Bronchial epithelial cell (primary cell): ENCODE measurements at places on chromosomes 4 and X. TPM values are rescaled to one million over a fixed set of nuclear protein-coding genes. Genes with fewer than 3 reads are reported as not detected.
A peak's percentile ranks its signal among the peaks of the same experiment; 100 is the strongest.

DNA sequence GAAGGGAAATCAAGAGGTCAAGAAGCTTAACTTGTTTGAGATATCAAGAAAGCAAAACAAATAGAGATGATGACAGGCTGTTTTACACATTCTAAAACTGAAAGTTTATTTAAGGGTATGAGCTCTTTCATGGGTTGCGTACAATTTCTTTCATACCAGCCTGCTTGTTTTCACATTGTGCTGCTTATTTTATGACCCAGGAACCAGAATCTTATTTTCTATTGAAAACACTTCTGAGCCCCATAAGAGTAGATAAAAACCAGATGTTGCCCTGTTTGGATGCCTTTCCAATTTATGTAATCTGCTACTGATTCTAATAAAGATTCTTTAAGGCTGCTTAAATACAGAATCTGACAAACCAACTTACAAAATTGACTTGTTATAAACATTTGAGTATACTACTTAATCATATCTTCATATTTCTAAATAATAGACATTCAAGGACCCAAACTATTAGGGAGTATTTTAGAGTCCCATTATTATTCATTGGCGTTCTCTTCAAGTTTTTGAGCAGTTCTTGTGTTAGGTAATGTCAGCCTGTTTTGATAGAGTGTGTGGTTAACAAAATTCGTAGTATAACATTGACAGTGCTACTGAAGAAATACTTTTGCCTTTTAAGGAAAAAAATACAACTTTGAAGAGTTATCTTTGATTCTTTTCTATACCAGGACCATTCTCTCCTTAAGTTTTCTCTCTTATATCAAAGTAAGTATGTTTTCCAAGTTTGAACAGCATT lies 74.4 kb downstream of the PDLIM5 start:
- DNase-seq = no peak

GRCh38 chr4:22941688-22942375 lies 249.1 kb downstream of the GBA3 start:
- peak; percentile 7 for DNase-seq

GRCh38 chrX:113873056-113873455 lies 710.8 kb upstream of the HTR2C start:
- no peak for DNase-seq

DNA sequence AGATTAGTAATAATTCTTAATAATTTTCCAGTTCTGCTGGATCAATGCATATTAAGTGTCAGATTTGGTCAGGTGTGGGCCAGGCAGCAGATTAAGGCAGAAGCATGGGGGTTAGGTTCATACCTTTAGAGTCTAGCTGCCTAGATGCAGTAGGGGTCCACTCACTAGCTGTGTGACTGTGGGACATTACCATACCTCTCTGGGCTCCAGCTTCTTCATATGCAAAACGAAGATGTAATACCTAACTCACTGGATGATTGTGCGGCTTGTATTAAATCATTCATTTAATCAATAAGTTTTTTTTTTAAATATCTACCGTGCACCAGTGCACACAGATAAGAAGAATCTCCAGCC lies 1.4 kb downstream of the ANXA3 start:
- DNase-seq = no peak

GRCh38 chrX:4638036-4638435 lies 924.6 kb upstream of the PRKX start:
- DNase-seq = no peak

DNA sequence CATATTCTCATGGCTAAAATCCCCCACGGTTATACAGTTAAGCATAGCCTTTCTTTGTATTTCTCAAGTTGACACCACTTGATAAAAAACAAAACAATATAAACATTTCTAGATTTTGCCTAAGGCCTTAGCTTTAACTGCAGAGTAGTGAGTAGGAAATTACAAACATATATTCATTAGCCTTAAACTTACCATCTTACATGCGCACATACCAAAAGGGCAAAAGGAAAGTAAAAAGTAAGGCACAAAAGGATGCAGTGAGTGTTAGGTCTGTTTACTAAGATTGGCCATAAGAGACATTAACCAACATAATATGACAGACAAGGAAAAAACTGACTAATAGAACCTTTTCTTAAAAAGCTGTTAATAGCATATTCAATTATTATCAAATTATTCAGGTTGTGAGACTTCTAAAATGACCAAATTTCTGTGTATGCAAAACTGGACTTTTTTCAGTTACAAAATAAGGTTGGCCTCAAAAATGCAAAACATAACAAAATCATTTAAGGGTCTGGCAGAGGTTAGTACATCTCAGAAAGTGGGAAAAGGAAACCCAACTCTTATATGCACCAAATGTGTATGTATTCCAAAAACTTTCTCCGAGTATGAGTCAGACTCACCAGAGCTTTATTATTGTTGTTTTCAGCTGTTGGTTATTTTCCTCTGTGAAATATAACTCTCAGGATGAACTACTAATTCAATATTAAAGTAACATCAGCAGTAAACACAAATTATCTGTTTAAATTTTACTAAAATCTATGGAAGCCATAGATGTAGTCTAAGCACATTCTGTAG lies 39.9 kb downstream of the SEPSECS start:
- no peak for DNase-seq

DNA sequence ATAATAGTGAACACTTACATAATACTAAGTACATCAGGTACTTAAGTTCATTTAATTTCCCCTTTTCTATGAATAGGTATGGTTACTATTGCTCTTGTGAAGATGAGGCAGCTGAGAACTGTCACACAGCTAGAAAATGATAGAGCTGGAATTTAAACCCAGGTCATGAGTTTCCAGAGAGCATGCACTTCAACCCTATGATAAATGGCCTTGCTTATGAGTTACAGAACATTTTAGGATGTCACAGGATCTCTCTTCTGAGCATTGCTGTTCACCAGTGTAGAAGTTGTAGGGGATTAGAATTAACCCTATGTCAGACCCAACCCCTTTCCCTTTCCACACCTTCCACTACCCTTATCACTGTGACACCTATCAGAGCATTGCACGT lies 46.5 kb upstream of the TMEM33 start:
- no peak for DNase-seq

- no peak for DNase-seq
These were observed 273.4 kb downstream of the HS3ST1 start for GRCh38 chr4:11155208-11155867.

DNA sequence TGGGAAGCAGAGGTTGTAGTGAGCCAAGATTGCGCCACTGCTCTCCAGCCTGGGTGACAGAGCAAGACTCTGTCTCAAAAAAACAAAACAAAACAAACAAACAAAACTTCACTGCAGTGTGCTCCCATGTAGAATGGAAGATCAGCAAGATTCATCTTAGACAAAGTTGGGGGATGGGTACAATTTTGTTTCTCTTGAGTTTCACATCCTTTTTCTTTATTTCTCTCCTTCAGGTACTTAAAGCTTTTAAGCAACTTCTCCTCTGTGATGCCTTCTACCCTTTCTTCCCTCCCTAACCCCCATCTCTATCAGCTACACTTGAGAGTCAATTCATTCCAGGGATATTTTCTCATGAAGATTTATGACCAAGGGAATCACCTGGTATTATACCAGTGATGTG lies 15.5 kb upstream of the RBBP7 start:
- no peak for DNase-seq

DNA sequence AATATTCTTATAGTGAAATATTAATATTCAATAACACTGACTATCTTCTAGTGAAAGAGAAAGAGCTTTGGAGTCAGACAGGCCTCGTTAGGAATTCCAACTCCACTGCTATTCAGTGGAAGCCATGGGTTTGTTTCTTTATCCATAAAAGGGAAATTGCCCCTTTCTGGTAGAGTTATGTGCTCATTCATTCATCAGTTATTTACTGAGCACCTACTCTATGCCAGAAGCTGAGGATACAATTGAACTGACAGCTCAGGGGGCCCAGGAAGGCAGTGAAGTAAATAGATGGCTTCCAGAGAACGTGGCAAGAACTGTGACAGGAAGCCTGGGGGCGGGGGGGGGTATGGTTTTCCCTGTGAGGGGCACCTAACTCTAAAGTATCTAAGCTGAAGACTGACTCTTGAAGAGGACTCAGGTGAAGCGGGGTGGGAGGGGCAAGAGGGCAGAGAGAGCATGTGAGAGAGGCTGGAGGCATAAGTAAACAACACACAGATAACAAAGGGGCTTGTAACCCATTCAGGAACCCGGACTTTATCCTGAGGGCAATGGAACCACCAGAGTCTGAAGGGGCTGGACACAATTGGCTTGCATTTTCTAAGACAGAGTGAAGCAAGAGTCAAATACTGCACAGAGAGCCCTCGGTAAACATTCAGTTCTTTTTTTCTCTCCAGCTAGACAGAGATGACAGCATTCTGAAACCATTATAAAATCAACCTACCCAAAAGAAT lies 20.3 kb downstream of the ANXA5 start:
- no peak for DNase-seq

GRCh38 chrX:649166-649565 lies 18.6 kb downstream of the SHOX start:
- no peak for DNase-seq

DNA sequence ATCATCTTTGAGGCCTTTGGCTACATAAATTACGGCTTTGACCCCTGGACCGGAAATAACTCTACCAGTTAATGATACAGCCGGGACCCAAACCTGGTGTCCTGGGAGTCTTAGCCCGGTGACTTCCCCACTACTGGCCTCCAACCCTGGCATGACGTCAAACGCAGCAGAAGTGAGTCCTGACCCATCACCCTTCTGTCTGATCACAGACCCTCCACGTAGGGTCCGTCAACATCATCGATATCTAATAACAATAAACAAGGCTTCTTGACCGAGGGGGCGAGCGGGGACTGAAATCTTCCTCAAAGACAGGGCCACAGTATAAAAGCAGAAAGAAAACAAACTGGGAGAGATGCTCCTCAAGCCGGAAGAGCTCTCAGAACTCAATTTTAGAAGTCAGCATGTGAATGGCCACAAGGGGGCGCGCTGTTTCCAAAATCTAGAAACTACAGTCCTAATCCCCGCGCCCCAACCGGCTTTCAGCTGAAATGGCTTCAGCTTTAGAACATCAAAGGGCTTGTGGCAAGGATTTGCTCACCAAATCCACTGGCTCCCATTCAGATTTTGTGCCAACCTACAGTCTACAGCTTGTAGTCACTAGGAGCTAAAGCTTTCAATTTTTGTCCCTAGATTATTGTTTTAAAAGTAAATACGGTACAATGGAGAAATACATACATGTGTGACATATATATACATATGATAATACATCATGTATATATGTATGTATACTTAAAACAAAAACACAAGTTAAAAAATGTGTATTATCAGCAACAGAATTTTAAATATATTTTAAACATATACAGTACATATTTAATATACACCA lies 46.4 kb upstream of the ENPP6 start:
- DNase-seq = peak; percentile 71

DNA sequence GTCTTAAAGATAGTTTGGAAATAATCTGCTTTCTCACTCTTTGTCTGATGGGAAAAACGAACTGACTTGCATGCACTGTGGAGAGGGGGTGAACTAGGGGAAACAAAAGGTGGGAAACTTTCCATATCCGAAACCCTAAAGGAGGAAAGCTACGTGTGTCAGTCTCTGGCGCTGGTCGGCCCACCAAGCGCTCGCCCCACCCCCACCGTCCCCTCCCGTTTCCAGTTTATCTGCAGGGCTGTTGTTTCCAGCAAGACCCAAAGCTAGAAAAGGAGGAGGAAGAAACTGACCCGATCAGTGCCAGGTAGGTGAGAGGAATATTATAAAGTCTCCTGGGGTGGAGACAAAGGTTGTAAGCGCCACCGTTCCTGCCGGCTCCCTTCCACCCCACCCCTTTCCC lies 552 bp downstream of the TCEAL9 start:
- no peak for DNase-seq

GRCh38 chr4:184534511-184535391 lies 60.4 kb upstream of the IRF2 start:
- DNase-seq = peak; percentile 19

DNA sequence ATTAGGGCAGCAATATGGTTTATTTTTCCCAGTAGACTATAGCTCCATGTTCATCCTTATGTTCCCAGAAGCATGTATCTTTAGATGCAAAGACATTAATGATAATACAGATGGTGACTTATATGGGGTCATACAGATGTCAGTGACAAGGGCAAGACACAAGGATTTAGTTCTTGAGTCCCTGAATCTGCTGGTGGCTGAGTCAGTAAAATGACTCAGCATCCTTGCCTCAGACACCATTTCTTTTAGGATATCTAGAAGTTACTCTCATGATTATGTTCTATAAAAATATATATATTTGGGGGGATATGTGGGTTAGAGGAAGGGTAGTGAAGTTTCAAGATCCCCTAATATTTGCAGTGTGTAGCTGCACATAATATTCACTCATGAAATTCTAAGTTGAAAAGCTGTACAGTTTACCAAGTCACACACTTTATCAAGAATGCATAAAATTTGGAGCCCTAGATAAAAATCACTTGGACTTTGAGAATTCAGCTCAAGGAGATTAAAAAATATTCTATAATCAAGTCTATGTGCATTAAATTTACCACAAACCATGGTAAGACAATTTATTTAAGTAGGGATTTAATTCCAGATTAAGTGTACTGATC lies 101.9 kb downstream of the LNX1 start:
- peak; percentile 65 for DNase-seq

- DNase-seq = no peak
These were observed 1047.7 kb downstream of the C4orf33 start for GRCh38 chr4:130143656-130144055.

- no peak for DNase-seq
These were observed 350.0 kb upstream of the GATB start for GRCh38 chr4:152110780-152111179.

- no peak for DNase-seq
These were observed 108.3 kb upstream of the RBPJ start for GRCh38 chr4:26212528-26212927.

DNA sequence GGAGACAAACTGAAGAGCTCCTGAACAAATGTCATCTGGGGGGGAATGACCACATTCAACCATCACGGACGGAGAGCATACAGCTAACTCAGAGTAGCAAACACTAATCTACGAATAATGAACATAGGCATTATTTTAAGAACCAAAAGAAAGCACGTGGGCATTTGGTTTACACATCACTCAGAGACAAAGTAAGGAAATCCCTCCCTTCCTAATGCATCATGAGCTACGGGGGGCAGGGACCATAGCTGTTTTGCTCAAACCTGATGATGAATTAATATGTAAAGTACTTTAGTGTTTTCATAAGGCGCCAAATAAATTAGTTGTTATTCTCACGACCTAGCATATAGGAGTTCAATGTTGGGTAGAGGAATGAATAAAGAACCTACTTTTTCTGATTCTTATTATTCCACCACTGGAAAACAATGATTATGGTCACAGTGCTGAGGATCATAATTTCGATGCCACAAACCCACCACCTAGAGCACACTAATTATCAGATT lies 11.7 kb upstream of the TMEM156 start:
- DNase-seq = peak; percentile 52

Gene RHOXF1
- total RNA-seq = not detected in 2 replicates

Gene CSAG2
- total RNA-seq = not detected in 2 replicates

Gene PNMA6A
- 0.53 and 0.77 TPM in 2 replicates for total RNA-seq

Gene HSFX4
- not detected in 2 replicates for total RNA-seq

Gene PNCK
- 1.5 and 2.1 TPM in 2 replicates for total RNA-seq

Gene SRPX
- total RNA-seq = 2.4 and 3.7 TPM in 2 replicates

Gene MFAP3L
- total RNA-seq = 1.6 and 5.5 TPM in 2 replicates

Gene USP51
- 0.13 and 0.26 TPM in 2 replicates for total RNA-seq

Gene MAP7D3
- 3.2 and 5.1 TPM in 2 replicates for total RNA-seq

Gene TRAM1L1
- total RNA-seq = 0.26 and 0.51 TPM in 2 replicates

Gene RNF212
- total RNA-seq = under 0.01 and 0.64 TPM in 2 replicates
